ENCODE measurements at places on chromosomes 11 and 22. TPM values are rescaled to one million over a fixed set of nuclear protein-coding genes. Genes with fewer than 3 reads are reported as not detected.

The MAPK8IP1 gene
- total RNA-seq, result 1.1 TPM

The ACTN3 gene
- not detected for total RNA-seq

The SORL1 gene
- total RNA-seq, result 6.8 TPM

The CKAP5 gene
- total RNA-seq, result 30.5 TPM

The RTN4R gene
- total RNA-seq, result 3.9 TPM

The CNGA4 gene
- not detected for total RNA-seq

The TMEM218 gene
- total RNA-seq, result 7.5 TPM

The RIMBP3B gene
- not detected for total RNA-seq

The SMC1B gene
- not detected for total RNA-seq

The OR6A2 gene
- total RNA-seq, result 0.79 TPM

GRCh38 chr11:72786305-72787215 is 7.3 kb downstream of the STARD10 start:
- no peak for DNase-seq

- no peak for DNase-seq
Observed at GRCh38 chr11:126834149-126834548, 166.4 kb downstream of the KIRREL3 start.

DNA sequence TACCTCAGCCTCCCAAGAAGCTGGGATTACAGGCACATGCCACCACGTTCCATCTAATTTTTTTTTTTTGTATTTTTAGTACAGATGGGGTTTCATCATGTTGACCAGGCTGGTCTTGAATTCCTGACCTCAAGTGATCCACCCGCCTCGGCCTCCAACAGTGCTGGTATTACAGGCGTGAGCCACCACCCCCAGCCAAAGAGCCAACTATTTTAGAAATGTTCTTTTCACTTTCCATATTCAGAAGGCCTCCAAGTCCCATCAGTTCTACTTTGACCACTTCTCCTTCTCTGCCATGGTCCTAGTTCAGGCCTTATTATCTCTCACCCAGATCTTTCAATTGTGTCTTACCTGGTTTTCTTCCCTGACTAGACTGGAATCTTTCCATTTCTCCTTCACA is 48.2 kb downstream of the CCDC83 start:
- DNase-seq, result no peak

GRCh38 chr22:43488031-43488866 is 76.4 kb downstream of the MPPED1 start:
- no peak for DNase-seq

GRCh38 chr22:38923463-38924346 is 33.7 kb upstream of the APOBEC3A start:
- no peak for DNase-seq

- no peak for DNase-seq
Observed at GRCh38 chr11:76903325-76903724, 42.6 kb downstream of the ACER3 start.

- DNase-seq, result no peak
Observed at GRCh38 chr11:128927683-128928336, 14.9 kb downstream of the TP53AIP1 start.

GRCh38 chr22:17827466-17827865 is 53.2 kb upstream of the BID start:
- DNase-seq, result no peak

GRCh38 chr22:28541137-28541536 is 138.5 kb downstream of the TTC28 start:
- DNase-seq, result no peak

- no peak for DNase-seq
Observed at GRCh38 chr22:48276994-48277867, 1514.8 kb downstream of the TBC1D22A start.

- DNase-seq, result no peak
Observed at GRCh38 chr22:43256976-43257545, 70.1 kb upstream of the TTLL12 start.

GRCh38 chr11:97883086-97883485 is 1137.7 kb upstream of the CNTN5 start:
- DNase-seq, result no peak

DNA sequence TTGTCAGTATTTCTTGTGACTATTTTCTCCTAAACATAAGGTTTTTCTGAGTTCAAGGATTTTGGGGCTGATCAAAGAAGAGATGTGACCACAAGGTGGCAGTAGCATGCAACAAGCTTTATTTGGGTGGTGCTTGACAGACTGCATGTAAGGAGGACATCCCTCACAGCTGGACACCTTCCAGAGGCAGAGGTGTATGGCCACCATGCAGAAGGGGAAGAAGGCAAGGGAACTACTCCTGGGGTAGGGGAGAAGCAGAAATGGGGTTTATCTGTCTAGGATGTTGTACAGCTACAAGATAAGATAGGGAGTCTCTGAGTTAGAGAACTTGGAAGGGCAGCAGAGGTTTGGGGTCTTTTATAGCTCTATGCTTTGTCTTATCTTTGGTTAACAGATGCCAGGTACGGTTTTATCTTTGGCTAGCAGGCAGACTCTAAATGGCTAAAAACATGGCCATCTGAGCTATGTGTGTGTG is 5.1 kb upstream of the BIRC2 start:
- no peak for DNase-seq

All from esophagus squamous epithelium (tissue), 5 donors.